ENCODE measurements at places on chromosomes 6 and 20.

- no peak for DNase-seq
Measured at GRCh38 chr6:11168091-11168635, 56.6 kb upstream of the ERVFRD-1 start.

DNA sequence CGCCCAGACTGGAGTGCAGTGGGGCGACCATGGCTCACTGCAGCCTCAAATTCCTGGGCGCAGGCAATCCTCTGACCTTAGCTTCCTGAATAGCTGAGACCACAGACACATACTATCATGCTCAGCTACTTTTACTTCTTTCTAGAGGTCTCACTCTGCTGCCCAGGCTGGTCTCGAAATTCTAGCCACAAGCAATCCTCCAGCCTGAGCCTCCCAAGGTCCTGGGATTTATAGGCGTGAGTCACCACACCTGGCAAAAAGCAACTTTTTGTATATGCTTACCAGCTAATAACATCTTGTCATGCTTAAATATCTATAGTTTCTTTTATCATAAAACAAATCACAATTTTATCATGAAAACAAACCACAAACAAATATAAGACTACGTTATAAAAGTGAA, 23.0 kb downstream of the RNASET2 start:
- DNase-seq = no peak

- DNase-seq = no peak
Measured at GRCh38 chr6:106173124-106173879, 87.2 kb downstream of the PRDM1 start.

DNA sequence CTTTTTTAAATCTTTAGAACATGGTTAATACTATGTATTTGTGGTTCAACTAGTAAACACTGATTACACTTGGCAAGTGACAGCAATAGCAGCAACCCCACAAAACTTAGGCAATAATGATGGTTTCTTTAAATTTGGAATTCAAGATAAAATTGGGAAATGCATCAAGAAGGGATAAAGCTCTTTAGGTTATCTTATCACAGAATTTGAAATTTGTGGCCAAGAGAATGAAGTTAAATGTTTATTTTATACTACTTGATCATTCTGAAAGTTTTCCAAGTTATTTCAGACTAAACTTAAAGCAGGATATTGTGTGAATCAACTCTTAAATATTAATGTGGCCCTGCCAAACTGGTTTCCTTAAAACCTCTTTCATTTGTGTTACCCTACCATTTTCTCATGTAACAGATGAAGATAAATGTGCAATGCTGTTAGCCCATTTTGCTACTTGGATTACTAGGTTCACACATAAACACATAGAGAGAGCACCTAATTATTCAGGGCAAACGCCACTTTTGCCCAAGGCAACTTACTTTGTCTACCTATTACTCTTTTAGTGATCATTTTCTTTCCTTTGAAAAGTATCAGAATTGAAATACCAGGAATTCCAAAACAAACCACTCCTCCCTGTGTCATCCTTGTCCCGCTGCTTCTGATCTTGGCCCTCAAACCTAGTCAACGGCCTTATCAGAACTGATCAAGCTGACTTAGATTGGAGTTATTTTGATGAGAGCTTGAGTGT, 186.7 kb upstream of the TENT5A start:
- DNase-seq = no peak

GRCh38 chr6:80325742-80326141, 219.3 kb downstream of the BCKDHB start:
- DNase-seq = no peak

DNA sequence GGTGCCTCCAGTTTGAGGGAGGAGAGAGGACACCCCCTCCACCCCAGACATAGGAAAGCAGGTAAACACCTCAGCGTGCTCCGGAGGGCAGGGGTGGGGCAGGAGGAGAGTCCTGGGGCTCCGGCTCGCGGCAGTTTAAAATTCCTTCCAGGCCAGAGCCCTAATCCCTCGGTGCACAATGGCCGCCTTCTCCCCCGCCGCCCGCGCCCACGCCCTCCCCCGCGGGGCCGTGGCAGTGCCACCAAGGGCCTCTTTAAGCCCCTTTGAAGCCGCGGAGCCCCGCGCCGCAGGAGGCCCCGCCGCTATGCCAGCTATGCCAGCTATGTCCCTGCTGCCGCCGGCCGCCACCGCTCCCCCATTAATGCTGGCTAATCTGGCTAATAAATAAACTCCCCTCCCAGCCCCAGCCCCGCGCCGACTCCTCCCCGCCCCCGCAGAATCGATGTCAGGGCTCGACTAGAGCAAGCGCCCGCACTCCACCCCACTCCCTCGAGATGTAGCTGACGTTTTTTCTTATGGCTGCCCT, 125.1 kb downstream of the MRPL14 start:
- DNase-seq = no peak

- no peak for DNase-seq
Measured at GRCh38 chr6:159852877-159853276, 37.9 kb upstream of the MAS1 start.

DNA sequence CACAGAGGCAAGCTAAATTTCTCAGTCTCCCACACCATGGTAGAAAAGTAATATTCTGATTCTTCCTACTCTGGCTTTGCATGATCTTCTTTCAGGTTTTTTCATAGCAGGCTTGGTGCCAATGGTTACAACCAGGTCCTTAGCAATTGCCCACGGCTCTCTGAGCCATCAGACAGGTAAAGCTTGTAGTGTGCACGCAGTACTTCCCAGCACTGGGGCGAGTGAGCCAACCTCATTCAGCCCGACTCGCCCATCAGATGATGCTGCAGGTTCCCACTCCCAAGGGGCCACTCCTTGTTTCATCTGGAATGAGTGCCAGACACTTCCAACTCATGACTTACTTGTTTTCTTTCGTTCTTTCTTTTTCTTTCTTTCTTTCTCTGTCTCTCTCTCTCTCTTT, 78.3 kb downstream of the PERP start:
- no peak for DNase-seq

- DNase-seq = no peak
Measured at GRCh38 chr6:147117580-147117979, 86.6 kb upstream of the STXBP5 start.

DNA sequence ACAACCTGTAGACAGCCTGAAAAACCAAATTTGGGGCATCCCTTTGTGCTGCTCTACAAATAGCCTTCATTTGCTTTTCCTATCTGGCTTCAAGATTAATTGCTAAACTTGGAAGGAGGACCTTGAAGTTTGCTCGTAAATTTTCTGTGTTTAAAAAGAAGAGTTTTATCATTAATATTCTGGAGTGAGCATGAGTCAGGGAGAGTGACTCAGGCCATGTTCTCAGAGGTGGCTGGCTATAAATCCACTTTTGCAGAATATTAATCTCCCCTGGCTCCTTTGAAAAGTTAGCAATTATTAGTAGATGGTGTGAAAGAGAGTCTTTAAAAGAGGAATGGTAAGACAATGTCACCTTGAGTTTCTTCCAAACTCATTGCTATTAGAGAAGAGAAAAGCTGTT, 91.0 kb downstream of the ANKEF1 start:
- DNase-seq = no peak

- DNase-seq = no peak
Measured at GRCh38 chr6:108102965-108103364, 28.4 kb upstream of the OSTM1 start.

DNA sequence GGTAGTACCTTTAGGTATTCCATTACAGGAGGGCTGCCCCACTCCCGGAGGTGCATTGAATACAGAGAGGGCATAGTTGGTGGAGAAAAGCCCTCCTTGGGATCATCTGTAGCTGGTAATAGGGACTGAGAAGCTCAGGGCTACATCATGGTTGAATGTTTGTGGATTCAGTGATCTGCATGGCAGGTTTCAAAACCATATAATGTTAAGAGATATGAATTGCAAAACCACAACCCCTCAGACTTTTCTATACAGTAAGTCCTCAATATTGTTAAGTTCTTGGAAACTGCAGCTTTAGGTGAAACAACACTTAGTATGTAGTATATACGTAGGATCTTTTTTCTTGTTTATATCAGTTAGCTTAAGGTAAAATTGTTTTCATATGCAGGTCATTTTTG, 11.3 kb downstream of the TULP4 start:
- no peak for DNase-seq

DNA sequence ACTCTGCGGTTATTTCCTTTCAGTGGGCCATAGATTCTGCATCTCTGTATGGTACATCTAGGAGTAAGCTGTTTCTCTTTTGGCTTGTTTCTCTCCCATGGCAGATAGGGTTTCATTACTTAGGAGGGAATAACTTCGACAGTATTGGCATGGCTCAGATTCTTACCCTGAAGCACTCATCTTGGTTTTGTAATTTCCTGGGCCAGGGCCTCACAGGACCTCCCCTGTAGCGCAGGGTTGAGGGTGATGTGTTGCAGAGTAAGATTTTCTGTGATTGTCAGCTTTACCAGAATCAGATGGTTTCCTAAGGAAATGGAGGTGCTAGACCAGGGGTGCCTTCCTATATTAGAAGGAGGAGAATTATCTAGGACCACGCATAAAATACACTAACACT, 78.3 kb downstream of the STXBP5 start:
- no peak for DNase-seq

DNA sequence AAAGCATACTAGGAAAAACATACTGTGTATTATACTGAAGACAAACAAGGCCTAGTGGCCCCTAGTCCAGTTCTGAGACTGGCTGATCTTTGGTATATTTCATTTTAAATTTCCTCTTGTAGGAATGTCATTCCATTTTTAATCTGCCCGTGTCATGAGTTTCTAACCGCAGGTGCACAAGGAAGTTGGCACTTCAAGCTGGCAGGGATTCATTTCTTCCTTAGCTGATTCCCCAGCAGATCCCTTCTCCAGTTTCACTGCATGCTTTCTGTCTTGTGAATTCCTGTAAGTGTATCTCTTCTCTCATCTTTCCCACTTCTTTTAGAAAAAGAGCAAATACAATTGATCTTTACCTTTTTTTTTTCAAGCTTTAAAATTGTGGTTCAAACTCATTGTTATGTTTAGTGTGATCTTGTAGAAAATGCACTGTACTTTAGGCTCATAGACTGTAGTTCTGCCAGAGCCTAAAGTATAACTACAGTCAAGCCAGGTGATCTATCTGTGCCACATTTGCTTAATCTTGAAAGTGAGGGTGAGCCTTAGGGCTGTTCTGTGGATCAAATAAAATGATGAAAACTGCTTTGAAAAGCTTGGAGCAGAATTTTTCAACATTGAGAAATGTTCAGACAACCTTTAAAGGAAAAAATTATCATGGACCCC, 37.0 kb downstream of the RNF217 start:
- no peak for DNase-seq

GRCh38 chr6:137829641-137830083, 37.4 kb upstream of the TNFAIP3 start:
- no peak for DNase-seq

GRCh38 chr6:160667639-160668481, 3.8 kb upstream of the LPA start:
- peak; percentile 55 for DNase-seq

- no peak for DNase-seq
Measured at GRCh38 chr20:37528446-37529213, 954 bp upstream of the BLCAP start.

- DNase-seq = no peak
Measured at GRCh38 chr20:4811661-4812181, 90.0 kb downstream of the PRND start.

DNA sequence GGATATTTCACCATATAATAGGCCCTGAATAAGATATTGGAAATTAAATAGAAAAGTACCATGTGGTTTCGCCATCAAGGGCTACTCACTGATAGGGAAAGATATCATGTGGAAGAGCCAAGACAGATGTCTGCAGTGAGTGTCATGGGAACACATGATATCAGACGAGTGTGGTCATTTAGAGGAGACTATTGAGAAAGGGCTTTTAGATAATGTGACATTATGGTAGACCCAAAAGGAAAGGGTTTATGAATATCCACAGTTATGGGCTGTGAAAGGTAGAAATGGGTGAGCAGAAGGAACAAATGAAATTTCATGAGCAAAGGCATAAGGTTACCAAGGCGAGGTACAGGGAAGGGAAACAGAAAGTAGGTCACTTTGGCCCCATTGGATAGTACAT, 182.3 kb upstream of the PRSS16 start:
- DNase-seq = no peak

- no peak for DNase-seq
Measured at GRCh38 chr20:6919792-6920468, 152.4 kb downstream of the BMP2 start.

GRCh38 chr6:145829950-145830349, 15.4 kb upstream of the FBXO30 start:
- DNase-seq = no peak

DNA sequence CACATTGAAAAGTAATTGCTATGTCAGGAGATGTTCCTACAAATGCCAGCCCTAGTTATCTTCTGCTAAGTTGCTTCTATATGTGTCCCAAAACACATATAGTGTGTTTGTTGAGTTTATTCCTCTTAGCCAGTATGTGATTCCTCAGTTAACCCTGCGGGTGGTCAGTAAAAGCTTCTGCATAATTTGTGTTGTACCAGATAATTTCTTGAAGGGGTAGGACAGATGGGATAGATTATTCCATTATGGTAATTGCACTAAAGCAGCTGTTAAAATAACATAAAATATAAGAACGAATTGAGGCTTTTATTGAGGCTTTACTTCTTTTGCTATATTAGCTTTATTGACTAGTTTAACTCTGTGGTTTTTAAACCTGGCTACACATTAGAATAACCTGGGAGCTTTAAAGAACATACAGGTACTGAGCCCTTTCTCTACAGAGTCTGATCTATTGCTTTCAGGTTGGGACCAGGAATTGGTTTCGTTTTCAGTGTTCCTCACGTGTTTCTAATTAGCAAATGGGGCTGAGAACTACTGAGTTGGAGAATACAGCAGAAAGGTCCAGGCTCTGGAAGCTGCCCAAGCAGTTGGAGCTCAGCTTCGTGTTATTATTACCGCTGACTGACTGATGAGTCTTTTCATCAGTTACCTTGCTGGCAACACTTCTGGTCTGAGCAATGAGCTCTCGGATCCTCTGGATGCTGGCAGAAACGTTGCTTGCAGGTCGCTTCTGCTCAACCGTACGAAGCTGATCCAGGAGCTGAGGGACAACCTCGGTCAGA, 56.9 kb downstream of the FAM229B start:
- no peak for DNase-seq

GRCh38 chr6:98576791-98577190, 257.6 kb upstream of the POU3F2 start:
- DNase-seq = no peak

GRCh38 chr6:2460216-2460745, 214.9 kb upstream of the GMDS start:
- DNase-seq = no peak
